ENCODE measurements at places on chromosomes 5 and 9.

DNA sequence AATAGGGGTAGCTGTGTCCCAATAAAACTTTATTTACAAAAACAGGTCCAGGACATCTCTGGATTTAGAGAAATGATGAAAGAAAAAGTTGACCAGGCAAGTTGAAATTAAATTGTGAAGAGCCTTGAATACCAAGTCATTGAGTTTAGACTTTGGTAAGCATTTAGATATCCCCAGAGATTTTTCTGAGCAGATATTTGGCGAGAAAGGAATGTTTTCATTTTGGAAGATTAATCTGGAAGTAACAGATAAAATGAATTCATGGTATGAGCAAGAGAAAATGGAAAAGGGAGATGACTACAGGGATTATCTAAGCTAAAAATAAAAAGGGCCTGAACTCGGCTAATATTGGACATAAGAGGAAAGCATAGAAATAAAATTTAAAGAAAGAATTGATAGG is 157.6 kb downstream of the ACTL7B start:
- no peak for DNase-seq

DNA sequence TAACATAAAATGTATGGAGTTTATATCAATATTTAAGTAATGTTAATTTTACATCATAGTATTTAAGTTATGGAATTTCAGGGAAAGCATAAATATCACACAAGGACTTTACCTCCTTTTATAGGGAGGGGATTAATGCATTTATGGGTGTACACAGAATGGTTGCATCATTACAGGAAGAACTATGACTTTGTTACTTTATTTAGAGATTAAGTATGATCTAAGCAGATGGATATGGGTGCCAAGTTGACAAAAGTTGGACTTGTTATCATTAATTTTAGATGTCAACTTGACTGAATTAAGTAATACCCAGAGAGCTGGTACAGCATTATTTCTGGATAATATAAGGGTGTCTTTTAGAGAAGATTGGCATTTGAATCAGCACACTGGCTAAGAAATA is 160.5 kb upstream of the CDH10 start:
- no peak for DNase-seq

DNA sequence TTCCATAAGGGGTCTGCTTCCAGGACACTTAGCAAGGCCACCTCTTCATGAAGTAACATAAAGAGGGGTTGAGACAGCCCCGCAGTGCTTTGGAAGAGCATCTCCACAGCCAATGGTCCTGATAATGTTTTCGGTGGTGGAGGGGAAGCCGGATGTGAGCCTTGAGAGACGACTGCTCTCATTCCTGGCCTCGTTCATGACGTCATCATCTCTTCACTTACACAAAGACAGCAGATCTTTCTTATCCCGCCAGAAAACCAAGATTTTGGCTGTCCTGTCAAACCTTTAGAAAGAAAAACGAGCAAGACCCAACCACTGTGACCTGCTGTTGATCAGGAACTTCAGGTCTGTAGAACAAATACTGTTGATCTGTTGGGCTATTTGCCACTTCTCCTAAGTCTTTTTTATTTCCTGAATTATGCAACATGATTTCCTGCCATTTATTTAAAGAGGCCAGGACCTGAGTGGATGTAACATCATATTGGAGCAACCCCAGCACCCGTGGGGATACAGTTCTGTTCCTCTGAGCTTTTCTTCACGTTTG is 89.0 kb upstream of the IRX2 start:
- DNase-seq, result no peak

GRCh38 chr9:98247831-98248657 is 7.4 kb downstream of the TBC1D2 start:
- no peak for DNase-seq

GRCh38 chr5:160159991-160160792 is 40.9 kb upstream of the PWWP2A start:
- DNase-seq, result no peak

DNA sequence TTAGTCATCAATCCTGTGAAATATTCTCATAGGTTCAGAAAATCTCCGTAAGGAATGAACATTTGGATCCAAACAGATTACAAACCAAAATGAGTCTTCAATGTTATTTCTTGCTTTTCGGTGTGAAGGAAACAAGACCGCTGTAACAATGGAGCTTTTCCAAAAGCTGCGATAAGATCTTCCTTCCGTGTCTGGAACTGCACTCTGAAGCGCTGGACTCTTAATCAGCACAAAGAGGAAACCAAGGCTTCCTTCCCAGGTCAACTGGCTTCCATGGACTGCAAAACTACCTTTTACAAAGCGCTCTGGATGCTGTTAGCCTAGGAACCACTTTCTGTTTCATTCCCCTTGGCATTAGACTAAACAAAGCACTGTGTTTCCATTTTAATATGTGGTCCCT is 137.9 kb upstream of the BASP1 start:
- DNase-seq, result no peak

GRCh38 chr9:98851730-98852459 is 44.4 kb downstream of the GALNT12 start:
- DNase-seq, result no peak

- no peak for DNase-seq
These were observed 15.2 kb upstream of the SPATA9 start for GRCh38 chr5:95697781-95698681.

DNA sequence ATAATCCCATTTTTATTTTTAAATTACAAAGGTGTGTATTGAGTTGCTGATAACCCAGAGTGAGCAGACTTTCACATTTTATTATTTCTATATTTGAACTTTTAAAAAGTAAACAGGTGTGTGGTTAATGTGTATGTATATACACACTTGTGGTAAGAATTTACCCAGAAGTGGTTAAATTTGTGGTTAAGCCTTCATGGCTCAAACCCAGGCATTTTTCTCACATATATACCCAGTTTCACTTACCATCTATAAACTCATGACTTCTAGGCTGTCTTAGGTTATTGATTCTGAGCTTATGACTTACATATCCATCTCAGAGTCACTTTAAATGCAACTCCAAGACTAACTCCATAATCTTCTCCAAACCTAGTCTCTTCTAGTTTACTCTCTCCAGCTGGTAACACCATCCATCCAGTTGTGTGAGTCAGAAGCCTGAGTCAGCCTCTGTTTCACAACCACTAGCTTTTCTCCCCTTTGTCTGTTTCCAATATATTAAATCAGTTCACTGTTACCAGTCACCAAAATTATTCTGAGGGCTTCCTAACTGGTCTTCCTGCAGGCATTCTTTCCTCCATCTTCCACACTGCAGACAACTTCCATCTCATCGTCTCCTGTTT is 20.2 kb downstream of the ZBED3 start:
- DNase-seq, result no peak

DNA sequence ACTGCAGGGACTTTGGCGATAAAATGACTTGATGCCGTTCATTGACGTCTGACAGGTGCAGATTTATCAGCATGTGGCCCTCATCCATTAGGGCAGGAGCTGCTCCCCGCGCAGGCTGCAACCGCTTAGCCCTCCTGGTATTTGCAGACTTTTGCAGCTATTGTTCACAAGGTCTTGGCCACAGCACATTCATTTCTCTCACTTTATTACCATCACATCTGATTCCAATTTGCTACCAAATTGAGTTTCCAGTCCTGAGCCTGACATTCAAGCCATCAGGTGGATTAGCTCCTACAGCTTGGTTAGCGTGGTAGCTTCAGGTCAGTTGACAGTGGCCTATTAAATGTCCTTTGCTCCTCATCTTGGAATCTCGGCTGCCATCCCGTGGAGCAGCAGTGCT is 299.2 kb downstream of the CD180 start:
- DNase-seq, result no peak
